NCI-H2227 treated with DMSO at 0.1 percent for 48 hours (cell line): ENCODE measurements at places on chromosomes 7 and 10.

GRCh38 chr10:36269222-36269621 lies 627.1 kb upstream of the FZD8 start:
- no peak for DNase-seq

- DNase-seq: no peak
Observed at GRCh38 chr10:6072215-6072934, 10.2 kb upstream of the IL2RA start.

GRCh38 chr7:371119-371778 lies 81.3 kb downstream of the FOXL3 start:
- DNase-seq: no peak

DNA sequence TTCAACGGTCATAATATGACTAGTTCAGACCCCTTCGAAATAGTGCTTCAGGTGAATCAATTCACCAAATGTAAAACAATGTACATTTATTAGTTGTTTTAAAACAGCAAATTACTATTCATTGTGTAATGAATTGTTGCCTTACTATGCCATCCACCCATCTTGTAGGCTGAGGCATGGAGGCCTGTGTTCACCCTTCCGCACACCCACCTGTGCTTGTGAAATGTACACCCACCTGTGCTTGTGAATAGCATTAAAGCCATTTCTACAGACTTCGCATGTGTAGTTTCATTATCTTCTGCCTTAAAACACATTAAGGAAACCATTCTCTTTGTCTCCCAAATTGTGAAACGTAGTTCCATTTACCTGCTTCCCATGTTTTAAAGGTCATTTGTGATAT lies 16.8 kb downstream of the CLRN3 start:
- no peak for DNase-seq

GRCh38 chr7:43847496-43847895 lies 21.8 kb downstream of the MRPS24 start:
- no peak for DNase-seq

DNA sequence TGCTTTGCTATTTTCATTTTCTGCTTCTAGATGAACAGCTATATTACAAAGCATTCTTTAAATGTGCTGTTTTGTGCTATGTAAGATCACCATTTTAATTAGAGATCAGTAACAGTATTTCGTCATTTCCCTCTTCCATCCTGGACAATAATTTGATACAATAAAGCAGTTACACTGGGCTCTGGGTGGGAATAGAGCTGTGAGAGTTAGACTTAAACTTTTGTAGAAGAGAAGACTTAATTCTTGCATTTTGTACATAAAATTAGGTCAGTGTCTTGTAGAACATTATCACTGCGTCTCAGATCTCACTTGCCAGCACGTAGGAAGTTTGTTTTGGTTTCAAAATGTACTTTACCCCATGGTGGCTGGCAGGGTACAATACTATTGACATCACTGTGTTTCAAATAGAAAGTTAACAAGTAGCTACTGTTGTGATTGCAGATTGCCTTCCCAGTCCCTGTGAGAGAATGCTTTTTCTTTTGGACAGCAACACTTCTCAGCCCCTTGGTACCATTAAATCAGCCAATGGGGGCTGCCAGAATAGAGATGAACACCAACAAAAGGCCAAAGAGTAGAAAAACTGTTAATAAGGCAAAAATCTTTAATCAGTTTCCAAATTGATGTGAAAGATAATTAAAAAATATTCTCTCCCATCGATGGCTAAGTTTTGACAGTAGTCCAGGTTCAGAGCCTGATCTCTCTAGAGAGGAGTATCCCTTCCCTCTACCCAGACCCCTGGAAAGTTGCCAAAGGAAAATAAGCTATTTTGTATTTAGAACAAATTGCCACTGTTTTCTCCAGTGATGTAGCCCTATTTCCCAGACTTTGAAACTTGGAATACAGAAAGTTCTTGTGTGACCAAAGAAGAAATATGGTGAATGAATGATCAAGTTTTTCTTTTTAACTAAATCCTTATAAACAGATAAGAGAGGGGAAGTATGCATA lies 35.1 kb downstream of the SMNDC1 start:
- DNase-seq: no peak

- DNase-seq: no peak
Observed at GRCh38 chr7:128275681-128276080, 34.6 kb downstream of the LEP start.

GRCh38 chr7:103605640-103606039 lies 159.6 kb upstream of the SLC26A5 start:
- no peak for DNase-seq

DNA sequence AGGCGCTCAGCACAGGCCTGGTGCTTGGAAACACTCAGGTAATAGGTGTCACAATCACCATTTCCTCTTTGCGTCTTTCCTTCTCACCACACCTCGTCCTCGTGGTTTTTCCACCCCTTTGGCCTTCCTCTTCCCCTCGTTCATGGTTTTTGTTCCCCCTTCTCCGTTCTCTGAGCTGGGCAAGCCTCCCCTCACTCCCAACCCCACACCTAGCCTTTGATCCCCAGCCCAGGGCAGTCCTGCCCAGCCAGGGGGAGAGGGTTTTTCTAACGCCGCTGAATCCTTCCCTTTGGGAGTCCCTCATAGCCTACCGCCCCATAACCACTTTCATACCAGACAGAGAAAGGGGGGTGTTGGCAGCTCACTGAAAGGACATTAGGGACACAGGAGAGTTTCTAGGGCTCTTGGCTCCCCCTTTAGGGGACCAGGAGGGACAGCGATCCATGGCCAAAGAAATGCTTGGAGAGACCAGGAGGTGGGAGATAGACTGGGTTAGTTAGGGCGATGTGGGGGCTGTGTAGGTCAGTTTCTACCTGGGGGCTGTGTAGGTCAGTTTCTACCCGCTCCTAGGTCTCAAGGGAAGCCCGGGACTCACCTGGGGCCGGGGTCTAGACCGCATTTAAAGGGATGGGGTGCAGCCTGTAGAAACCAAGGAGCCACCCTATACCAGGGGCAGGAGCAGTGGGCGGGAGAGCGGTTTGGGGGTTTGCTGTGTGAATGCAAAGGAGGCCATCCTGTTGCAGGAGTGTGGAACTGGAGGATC lies 1.4 kb downstream of the EPHB4 start:
- no peak for DNase-seq

DNA sequence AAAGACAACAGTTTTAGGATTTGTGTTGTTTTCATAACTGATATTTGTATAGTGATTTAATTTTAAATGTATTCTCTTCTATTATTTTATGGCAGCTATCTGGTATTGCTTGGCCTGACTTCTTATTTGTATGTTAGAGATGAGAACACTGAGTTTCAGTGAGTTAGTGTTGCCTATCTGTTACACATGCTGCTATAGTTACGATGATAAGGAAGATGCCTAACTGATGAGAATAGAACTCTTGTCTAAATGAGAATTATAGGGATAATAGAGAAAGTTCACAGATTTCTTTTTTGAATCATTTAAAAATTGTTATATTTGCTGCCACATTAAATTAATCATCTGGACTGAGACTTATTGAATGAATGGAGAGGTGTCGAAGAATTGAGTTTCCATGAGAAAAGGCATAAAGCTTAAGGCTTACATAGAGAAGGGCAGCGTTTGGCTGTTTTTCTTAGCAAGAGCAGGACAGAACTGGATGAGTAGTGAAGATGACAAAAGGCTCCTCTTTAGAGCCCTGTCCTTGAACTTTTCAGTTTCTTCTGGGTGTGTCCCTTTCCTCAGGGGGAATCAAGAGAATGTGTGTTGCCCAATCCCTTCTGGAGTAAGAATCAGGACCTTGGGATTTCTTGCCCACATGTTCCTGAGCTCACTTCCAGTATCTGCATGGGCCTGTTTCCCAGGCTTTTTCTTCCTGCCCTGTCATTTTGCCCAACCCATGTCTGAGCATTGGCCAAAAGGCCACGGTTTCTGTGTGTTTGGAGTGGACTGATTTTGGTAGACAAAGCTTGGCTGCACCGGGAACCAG lies 195.6 kb upstream of the CSTF2T start:
- DNase-seq: no peak

DNA sequence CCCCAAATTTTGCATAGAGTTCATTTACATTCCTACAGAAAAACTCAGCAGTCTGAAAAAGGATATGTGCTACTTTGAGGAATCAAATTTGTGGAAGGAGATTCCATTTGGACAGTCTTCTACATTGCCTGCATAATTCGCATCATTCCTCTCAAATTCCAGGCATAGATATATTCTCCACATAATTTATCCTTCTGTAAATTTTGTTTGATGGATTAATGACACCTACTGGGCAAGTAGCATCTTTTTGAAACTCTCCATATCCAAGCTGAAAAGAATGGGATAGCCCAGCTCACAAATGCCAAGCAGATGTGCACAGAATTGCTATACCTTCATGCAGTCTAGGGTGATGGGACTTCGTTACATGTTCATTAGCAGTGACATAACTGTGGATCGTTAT lies 515.3 kb downstream of the AUTS2 start:
- DNase-seq: no peak

GRCh38 chr10:20017961-20018360 lies 201.7 kb downstream of the PLXDC2 start:
- DNase-seq: no peak

DNA sequence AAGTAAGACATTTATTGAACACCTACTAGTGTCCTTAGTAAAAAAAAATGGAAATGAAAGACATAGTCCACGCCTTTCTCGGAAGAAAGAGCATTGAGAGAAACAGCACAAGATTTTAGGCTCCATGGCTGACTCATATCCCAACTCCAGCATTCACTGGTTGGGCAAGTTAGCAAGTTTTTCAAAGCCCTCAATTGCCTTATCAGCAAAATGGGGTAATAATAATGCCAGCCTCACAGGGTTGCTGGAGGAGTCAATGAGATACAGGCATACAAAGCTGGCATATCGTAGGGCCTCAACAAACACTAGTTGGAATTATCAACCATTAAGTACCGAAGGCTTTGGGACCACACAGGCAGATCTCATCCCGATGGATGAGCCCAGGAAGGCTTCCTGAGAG lies 4.0 kb downstream of the HSPA12A start:
- DNase-seq: no peak

DNA sequence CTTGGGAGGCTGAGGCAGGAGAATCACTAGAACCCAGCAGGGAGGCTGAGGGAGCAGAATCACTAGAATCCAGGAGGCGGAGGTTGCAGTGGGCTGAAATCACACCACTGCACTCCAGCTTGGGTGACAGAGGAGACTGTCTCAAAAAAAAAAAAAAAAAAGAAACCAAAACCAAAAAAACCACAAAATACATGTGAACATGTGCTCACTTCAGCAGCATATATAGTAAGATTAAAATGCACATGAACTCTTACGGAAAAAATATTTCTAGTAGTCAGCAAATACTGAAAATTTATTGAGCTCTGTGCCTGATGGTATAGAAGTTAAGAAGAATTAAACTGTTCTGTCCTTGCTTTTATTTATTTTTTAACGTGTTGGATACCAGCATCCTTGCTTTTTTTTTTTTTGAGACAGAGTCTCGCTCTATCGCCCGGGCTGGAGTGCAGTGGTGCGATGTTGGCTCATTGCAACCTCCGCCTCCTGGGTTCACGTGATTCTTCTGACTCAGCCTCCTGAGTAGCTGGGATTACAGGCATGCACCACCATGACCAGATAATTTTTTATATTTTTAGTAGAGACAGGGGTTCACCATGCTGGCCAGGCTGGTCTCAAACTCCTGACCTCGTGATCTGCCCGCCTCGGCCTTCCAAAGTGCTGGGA lies 9.6 kb upstream of the ZNF487 start:
- DNase-seq: no peak

DNA sequence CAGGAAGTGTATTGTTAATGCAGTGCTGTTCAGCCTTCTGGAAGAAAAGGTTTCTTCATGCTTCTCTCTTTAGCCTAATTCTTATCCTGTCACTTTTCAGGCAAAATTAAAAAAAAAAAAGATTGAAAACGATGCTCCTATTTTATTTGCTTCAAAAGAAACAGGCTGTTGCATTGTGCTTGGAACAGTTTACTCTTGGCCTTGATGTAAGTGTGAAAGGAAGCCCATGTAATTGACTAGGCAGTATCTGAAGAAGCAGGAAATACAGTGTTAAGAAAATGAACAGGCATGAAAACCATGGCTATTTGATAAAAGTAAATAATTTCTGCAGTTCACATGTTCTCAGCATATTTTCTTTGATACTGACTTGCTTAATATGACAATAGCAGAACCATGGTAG lies 40.4 kb upstream of the ATRNL1 start:
- no peak for DNase-seq

DNA sequence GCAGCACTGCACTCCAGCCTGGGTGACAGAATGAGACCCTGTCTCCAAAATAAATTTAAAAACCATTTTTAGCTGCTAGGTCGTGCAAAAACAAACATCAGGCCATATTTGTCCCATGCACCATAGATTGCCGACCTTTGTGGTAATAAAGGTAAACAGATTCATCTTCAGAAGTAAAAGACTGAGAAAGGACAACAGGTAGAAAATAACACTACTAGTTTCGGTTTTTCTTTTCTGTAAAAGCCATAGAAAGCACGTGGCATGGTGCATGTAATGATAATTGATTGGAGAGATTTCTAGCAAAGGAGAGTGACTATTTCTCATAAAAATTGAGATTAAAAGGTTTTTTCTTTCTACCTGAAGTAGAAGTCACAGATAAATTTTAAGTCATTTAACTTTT lies 93.9 kb downstream of the DNAH11 start:
- no peak for DNase-seq

DNA sequence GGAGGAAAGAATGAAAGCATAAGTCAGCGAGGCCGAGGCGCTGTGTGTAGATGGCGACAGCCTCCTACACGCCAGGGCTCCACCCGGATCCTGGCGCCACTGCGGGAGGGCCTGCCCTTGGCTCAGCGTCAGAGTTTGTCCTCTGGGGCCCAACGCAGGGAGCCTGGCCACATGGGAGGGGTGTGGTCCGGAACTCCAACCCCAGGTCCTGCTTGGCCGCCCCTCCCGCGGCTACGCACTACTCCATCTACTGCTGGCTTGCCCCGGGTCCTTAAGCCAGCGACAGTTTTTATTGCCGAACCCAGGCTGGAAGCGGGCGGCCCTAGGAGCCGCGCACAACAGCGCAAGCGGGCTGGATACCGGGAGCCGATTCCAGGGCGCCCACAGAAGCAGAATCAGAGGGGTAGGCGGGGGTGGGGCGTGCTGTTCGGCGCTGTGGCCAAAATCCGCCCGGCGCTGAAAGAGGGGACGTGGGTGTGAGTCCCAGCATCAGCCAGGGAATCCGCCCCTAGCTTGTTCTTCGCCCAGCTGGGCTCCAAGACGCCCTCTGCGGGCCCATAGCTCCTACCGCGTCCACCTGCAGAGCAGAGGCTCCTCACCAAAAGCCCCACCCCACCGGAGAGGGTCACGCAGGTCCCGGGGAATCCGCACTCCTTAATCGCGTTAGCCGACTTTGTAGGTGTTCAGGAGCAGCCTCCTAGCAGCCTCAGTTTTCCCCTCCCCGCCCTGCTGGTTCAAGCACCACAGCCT lies 4.5 kb downstream of the KAZALD1 start:
- DNase-seq: peak; percentile 29

DNA sequence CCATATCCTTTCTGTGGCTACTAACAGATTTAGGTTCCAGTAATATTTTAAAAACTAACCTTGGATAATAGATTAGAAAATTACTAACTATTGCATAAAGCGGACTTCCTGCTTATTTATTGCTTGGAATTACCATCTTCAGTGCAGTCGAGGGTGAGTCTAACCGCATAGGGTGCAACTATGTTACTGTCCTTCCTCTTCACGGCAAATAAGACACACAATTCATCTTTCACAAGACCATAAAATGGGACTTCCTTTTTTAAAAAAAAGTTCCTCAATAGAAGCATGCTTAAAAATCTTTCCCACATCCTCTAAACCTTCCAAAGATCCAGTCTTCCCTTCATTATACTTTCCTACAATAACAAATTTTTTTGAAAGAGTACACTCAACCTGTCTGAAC lies 2.1 kb downstream of the SLC25A40 start:
- DNase-seq: no peak
